ENCODE measurements at places on chromosomes 3 and 15.

GRCh38 chr3:27326629-27327545, 42.3 kb downstream of the NEK10 start:
- no peak for DNase-seq

GRCh38 chr3:50435371-50436113, 67.9 kb downstream of the CACNA2D2 start:
- DNase-seq: no peak

DNA sequence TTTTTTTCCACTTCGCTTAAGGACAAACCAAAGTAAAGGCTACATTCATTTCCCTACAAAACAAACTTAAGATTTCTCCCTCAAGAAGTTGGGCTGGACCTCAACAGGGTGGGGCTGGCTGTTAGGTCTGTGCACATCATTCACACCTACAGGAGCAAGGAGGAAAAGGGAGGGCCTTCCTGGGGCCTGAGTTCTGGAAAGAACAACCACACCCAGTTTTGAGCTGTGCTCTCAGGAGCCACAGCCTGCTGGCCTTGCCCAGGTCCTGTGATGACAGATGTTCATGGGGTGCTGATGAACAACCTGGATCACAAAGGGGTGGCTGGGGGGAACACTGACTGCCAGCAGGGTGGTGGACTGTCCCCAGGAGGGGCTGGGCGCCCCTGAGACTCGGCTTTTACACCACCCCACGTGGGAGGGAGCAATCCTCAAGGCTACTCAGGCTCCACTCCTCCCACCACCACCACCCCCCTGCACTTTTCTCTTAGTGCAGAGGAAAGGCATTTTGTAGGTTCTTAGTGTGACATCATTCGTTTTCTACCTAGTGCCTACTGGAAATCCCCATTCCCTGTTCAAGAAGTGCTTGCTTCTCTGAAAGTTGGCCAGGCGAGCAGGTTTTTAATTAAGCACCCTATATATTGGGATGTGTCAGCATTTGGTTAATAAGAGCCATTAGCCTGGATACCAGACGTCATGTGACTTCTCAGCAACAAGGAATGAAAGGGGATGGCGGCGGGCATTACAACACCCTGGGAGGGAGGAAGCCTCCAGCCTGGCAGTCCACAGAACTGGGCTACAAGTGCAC, 35.7 kb downstream of the CCNB2 start:
- no peak for DNase-seq

DNA sequence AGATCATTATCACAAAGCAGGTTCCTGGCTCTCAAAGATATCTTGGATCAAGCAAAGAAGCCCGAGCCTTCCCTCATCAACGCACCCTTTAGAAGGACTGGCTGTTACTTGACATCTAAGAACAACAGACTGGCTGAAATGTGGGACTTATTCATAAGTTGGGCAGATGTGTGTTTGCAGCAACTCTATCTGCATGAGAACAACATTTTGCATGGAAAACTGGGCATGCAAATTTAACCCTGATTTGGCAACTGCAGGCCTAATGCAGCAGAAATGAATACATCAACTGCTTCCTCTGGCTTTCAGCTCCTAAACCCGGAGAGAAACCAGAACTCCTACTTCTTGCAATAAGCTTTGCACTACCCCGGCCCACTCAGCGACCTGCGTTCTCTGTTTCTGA, 35.0 kb upstream of the FOXP1 start:
- no peak for DNase-seq

Measured in nephron progenitor cell (in vitro differentiated cells).